ENCODE measurements at places on chromosomes 2 and 18.

- no peak for DNase-seq
Measured at GRCh38 chr2:14239605-14240004, 392.9 kb upstream of the LRATD1 start.

DNA sequence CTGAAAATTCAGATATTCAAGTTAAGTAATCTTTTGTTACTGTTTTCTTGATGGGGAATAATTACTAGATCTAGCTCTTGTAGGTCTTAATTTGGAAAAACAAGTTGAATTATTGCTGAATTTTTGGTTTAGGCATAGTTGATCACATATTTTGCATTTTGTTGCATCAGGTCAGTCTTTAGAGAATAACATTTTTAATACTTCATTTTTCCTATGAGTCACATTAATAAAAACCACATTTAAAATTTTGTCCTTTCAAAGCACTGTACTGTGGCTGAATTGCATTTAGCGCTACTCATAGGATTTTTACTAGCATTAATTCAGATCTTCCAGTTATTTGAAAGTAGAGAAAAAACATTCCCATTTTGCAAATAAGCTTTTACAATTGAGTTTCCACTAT lies 23.2 kb downstream of the MAP4K4 start:
- DNase-seq = no peak

- no peak for DNase-seq
Measured at GRCh38 chr18:51039138-51040112, 9.4 kb downstream of the SMAD4 start.

DNA sequence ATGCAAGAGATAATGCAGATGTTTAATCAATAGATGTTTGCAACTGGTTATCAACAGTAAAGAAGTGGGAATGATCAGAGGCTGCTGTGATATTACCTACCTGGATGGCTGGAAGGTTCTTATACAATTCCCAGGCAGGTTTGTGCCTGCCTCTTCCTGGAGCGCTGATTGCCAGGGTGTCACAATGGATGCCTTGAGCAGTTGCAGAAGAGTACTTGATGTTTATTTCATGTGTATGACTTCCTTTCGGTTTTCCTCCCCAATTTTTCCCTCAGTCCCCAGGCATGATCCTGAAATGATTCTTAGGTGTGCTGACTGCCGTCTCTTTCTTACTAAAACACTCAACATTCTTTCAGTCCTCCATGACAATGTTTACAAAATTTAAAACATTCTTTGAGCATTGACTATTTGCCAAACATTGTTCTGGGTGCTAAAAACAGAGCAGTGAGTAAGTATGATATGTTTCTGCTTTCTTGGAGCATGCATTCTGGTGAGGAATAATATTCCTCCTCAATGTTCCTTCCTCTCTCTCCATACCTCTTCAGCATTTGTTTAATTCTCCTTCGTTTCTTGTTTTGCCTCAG lies 416.6 kb upstream of the TRIB2 start:
- no peak for DNase-seq

DNA sequence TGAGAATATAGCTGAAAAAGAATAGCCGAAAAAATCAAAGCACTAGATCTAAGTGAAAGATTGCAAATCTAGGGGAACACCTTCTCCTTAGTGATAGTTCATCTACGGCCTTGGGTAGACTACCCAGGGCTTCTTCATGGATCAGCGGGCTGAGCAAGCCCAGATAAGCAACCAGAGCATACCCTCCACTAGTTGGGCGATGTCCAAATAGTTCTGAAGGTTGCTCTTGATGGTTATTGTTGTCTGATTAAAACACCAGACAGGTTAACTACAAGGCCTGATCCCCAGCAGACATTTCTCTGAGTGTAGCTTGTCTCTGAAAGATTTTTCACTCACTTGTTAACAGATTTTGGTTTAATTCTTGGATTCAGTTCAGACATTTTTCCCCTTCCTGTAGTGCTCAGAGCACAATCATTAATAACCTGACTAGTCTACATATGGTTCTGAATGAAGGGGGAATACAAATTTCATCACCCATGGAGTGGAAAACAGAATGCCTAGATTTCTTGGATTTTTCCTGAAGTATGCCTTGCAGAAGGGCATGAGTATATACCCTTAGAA lies 99.6 kb downstream of the BABAM2 start:
- no peak for DNase-seq

- DNase-seq = no peak
Measured at GRCh38 chr2:24485197-24485596, 5.9 kb upstream of the NCOA1 start.

DNA sequence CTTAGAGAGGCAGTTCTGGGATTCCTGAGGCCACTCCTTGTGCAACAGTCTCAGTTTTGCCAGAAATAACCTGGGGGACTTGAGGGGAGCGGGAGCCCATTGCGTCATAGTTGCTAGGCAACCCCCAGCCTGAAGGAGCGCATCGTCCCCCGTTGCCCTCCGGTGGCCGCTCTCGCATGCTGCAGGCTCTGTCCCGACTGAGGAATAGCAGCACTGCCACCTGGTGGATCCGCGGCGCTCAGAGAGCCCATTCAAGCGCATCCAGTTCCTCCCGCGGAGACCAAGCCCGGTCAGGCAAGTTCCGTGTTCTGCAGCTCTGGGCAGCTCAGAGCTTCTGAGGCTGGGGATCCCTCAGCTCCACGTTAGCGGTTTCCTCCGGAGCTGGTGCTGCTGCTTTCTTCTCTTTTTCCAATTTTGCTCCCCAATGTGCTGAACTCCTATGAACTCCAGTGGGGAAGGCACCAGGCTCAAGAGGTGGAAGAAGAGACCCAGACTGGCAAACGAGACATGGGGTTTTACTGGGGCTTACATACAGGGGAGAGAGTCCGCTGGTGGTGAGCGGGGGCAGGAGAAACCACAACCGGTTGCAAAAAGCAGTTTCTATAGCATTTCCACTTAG lies 15.1 kb downstream of the SLC4A3 start:
- DNase-seq = peak; percentile 90

GRCh38 chr2:69227716-69228115 lies 159.3 kb downstream of the GFPT1 start:
- DNase-seq = no peak

DNA sequence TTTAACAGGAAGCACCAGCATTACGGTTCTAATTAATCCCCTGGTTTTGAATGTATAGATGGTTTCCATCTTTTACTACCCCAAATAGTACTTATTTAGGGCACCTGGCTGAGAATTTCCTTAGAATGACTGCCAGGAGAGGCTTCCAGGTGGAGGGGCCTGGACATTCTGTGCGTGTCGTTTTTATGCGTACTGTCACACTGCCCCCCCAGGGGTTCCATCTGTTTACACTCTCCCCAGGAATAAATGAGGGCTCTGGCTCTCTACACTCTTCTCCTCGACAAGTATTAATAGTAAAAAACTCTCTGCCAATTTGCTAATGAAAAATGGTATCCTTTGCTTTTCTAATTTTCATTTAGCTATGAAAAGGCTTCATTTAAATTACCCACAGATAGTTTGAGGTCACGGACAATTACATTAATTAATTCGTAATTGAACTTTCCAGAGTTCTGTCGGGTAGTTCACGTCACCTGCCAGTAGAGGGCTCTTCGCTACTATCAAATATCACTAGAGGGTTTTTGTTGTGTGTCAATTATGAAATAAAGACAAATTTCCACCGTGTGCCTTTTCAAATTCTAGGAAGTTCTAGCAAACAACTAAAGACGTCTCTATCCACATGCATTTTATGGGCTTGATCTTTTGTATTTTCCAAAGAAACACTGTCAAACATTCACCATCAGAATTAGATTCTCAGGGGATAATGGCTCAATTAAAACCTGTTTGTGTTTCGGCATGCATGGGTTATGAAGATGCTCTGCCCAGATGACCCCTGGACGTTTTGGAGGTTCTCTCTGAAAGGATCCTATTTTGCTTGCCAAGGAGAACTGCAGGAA lies 88.8 kb upstream of the ASB18 start:
- DNase-seq = peak; percentile 29

GRCh38 chr18:48806551-48807261 lies 144.1 kb downstream of the SMAD7 start:
- no peak for DNase-seq

DNA sequence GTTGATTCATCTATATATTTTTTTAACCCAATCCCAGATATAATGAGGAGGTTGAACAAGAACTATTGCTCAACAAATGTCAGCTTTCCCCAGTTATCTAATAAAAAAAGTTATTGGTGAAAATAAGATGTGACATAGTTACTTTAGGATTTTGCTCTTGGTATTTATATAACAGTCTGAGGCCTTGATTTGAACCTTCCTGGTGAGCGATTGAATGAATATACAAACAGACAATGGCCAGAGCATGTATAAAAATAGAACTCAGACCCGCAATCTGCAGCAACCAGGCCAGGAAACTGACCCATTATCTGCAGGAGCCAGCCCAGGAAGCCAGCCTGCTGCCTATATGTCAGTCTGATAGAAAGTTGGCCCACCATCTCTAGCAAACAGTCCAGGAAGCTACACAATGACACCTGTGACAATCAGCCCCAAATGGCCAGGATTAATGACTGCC lies 81.6 kb downstream of the HS6ST1 start:
- no peak for DNase-seq

- DNase-seq = no peak
Measured at GRCh38 chr2:8324164-8324856, 357.5 kb upstream of the ID2 start.

DNA sequence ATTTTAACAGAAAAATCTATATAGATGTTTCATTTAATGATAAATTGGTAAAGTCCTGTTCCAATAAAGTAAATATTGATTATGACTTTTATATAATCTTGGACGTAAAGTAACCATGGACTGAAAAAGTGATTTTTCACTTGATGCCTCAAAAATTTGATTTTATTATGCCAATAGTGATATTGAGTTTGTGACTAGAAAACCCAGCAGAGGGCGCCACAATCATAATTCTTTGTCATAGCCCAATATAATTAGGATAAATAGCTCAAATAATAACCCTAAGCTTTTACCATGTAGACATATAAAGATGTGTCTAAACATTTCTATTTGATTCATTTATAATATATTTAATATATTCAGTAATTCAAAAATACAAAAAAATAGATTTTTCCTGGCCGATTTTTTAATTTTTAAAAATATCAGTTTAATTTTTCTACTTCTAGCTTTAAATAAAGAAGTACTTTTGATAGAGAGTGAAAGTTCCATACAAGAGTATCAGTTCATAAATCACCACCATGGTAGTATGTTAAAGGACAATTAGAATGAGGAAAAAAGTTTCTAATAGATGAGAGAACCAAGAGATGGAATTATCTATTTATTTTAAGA lies 30.7 kb downstream of the CAMKMT start:
- peak; percentile 56 for DNase-seq

DNA sequence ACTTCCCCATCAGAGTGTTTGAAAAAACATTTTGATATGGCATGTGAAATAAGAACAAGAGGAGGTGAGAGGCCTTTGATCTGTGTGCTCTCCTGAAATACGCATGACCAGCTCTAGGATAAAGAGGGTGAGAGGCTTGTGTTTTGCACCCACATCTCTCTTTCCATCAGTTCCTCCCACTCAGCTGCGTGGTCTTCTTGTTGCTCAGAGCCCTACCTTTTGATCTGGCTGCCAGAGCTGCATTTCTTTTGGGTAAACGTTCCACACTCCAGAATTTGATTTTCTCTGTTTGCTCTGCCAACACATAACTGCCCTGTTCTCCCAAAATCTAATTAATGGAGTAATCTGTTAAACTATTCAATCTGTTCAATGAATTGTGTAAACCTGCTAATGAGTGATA lies 72.0 kb upstream of the FN1 start:
- no peak for DNase-seq

DNA sequence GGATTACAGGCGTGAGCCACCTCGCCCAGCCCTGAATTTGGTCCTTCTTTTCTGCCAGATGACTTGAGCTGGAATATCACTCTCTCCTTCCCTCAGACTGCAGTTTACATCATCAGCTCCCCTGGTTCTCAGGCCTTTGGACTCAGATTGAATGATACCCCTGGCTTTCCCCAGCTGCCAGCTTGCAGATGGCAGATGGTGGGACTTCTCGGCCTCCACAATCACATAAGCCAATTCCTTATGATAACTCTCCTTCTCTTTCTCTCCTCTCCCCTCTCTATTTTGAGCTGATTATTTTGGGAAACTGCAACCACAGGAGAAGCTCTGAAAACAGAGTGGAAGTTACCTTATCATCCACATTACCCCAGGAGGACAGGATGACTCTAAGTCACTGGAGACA lies 33.4 kb upstream of the ATP8B1 start:
- no peak for DNase-seq

- no peak for DNase-seq
Measured at GRCh38 chr2:149394864-149395263, 64.5 kb downstream of the LYPD6 start.

GRCh38 chr2:206920951-206921350 lies 18.4 kb upstream of the CPO start:
- DNase-seq = no peak

- no peak for DNase-seq
Measured at GRCh38 chr2:173033084-173033483, 42.6 kb upstream of the MAP3K20 start.

- DNase-seq = no peak
Measured at GRCh38 chr2:69340101-69340775, 46.8 kb downstream of the GFPT1 start.

DNA sequence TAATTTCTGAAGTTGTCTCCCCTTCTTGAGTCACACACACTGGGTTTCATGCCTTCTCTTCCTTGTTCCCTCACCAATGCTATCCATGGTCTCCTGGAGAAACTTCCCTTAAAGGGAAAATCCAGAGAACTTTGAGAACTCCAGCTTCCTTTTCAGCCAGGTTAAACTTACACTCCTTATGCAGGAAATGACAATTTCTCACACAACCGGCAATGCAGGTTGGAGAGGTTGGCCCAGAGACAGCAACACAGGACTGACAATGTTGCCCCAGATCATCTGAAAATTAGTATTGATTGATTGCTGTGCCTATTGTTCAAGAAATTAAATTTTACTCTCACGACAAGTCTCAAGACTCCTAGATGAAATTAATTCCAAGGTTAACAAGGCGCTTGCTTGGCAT lies 292.2 kb downstream of the NYAP2 start:
- DNase-seq = no peak

GRCh38 chr2:236677368-236677767 lies 107.7 kb downstream of the ACKR3 start:
- no peak for DNase-seq

GRCh38 chr2:180873219-180873618 lies 107.2 kb upstream of the UBE2E3 start:
- no peak for DNase-seq

DNA sequence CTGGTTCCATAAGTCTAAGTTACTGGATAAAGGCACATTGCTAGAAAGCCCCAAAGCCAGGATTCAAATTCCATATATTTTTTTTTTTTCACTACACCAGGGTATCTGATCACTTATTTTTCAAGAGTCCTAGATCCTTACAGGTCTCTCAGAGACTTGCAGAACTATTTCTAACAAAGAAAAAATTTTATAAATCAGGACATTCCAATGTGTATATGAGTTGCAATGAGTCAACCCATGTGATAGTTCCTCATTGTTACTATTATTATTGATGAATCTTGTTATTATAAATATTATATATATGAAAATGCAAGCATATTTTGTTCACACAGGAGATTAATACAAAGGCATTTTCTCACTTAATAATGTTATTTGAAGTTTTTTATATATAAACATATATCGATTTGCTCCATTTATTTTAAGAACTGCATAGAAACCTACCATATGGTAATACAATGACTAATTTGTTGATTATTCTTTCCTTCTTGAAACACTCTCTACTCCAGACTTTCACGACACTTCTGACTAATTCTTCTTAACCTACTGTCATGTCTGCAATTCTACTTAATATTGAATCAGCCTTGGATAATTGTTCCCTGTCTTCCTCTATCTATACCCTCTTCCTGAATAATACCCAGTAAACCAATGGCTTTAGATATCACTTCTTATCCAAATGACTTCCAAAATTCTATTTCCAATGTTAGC lies 968.4 kb upstream of the NRXN1 start:
- DNase-seq = no peak

- no peak for DNase-seq
Measured at GRCh38 chr2:190344276-190344827, 963 bp downstream of the INPP1 start.

All from stimulated activated CD4-positive, alpha-beta T cell treated with anti-CD3 and anti-CD28 coated beads, Interleukin-4, amount 100 ng/mL, for 1 hour (primary cell).